ENCODE measurements at places on chromosomes 11 and 22.
A peak's percentile ranks its signal among the peaks of the same experiment; 100 is the strongest.

- no peak for DNase-seq
Observed at GRCh38 chr11:8722809-8723208, 40.2 kb downstream of the RPL27A start.

GRCh38 chr11:44529895-44530412 is 35.5 kb upstream of the CD82 start:
- no peak for DNase-seq

- peak; percentile 33 for DNase-seq
Observed at GRCh38 chr11:67054346-67054835, 2.3 kb upstream of the RHOD start.

GRCh38 chr11:95764267-95764898 is 25.2 kb downstream of the FAM76B start:
- DNase-seq = peak; percentile 17

GRCh38 chr11:70212227-70212811 is 9.2 kb downstream of the FADD start:
- DNase-seq = no peak

DNA sequence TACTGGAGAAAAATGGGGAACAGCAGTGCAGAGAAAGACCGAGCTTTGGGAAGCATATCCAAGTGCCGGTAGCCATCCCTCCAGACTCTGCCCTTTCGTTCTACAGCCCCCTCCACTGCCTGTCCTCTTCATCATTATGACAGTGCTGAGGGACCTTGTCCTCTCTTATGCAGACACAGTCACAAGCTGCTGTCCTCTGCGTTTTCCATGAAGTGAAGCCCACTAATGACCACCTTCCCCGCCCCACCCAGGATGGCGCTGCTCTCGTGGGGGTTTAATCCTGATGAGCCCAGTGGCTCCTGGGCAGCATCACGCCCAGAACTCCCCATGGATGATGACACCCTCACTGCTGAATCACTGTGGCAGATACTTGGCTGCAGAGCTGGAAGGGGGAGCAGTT is 157.7 kb downstream of the PKNOX2 start:
- no peak for DNase-seq

- DNase-seq = no peak
Observed at GRCh38 chr11:116762132-116762531, 10.7 kb downstream of the BUD13 start.

GRCh38 chr11:46242952-46243795 is 34.3 kb upstream of the CREB3L1 start:
- peak; percentile 91 for DNase-seq

DNA sequence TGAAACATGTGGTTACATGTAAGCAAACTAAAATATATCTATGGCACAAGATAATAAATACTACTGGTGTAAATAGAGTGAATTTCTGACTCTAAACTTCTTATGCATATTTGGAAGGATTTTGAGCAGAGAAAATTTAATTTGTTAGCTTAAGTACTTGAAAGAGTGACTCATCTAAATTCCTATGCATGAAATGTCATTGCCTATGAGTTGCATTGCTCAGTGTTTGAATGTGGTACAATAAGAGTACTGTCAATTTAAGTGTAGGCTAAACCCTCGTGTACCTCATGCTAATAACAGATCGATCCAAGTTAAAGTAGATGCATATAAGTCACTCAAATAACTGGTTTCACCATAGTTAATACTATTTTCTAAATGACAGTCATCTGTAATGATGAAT is 5.3 kb upstream of the CARD18 start:
- peak; percentile 40 for DNase-seq

- DNase-seq = no peak
Observed at GRCh38 chr22:28443526-28443876, 236.1 kb downstream of the TTC28 start.

- no peak for DNase-seq
Observed at GRCh38 chr22:22449819-22450218, 58.7 kb downstream of the ZNF280B start.

DNA sequence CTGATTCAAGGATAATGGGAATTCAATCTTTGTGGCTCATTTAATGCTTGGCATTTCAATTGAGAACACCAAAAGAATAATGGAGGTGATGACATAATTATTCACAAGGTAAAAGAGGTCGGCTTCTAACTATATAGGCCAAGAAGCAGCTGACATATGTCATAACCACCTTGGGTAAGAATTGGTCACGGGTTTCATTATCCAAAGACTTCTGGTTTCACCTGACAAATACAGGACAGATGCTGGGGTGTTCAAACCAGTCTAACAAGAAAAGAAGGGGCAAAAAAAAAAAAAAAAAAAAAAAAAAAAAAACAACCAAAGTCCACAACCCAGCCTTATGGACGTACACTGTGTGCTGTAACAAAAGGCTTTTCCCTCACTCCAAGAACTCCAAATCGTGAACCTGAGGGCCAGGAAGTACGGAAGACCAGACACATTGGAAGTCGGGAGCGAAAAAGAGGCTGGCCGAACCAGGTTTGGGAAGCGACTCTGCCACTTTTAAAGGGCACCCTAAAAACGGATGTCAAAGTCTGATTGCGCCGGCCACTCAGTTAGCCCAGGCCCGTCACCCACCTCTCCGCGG is 385 bp downstream of the HARBI1 start:
- DNase-seq = no peak

- DNase-seq = no peak
Observed at GRCh38 chr22:49660794-49661781, 166.6 kb downstream of the BRD1 start.

DNA sequence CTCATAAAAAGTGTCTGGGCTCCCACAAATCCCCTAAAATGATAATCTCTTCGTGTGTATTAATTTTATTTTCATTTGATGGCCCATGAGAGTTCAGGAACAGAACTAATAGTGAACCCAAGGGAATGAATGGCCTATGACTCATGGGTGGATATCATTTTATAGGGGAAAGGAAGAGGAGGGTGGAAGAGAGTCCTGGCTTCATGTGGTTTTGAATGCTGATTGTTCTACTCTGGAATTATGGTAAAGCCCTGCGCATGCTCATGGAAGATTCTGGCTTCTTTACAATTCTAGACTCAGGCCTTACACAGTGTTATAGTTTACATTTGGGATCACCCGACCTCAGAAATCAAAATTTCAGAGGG is 35.2 kb downstream of the MAML2 start:
- peak; percentile 81 for DNase-seq

- DNase-seq = no peak
Observed at GRCh38 chr11:24585192-24585591, 88.3 kb downstream of the LUZP2 start.

DNA sequence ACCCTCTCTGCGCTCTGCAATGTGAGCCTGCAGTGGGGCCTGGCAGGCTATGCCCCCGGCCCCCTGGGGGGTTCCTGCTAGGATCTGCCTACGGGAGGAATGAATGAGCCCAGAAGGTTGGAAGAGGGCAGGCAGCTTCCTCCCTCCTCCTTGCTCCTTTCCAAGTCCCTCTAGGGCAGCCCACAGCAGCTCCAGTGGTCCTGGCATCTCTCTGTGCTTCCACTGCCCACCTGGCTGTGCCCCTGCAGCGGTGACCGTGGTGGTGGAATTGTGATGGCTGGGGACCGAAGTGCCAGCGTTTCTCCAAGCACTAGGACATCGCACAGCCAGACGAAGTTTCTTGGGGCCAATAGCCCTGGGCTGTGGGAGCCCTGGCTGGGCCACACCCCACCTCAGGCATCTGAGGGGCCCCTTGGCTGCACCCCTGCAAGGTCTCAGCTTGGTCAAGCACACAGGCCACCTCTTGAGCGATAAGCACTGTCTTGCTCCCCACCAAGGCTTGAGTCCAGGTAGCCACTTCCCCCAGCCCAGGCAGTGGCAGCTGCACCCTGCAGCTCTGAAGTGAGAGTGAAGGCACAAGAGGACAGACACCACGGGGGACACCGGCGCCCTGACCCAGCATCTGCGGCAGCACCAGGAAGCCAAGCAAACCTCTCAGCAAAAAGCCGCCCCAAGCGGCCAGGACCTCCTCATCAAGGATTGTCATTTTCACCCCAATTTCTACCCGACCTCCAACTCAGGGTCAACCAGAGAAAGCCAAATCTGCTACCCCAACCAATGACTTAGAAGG is 346.3 kb downstream of the CTTN start:
- no peak for DNase-seq

DNA sequence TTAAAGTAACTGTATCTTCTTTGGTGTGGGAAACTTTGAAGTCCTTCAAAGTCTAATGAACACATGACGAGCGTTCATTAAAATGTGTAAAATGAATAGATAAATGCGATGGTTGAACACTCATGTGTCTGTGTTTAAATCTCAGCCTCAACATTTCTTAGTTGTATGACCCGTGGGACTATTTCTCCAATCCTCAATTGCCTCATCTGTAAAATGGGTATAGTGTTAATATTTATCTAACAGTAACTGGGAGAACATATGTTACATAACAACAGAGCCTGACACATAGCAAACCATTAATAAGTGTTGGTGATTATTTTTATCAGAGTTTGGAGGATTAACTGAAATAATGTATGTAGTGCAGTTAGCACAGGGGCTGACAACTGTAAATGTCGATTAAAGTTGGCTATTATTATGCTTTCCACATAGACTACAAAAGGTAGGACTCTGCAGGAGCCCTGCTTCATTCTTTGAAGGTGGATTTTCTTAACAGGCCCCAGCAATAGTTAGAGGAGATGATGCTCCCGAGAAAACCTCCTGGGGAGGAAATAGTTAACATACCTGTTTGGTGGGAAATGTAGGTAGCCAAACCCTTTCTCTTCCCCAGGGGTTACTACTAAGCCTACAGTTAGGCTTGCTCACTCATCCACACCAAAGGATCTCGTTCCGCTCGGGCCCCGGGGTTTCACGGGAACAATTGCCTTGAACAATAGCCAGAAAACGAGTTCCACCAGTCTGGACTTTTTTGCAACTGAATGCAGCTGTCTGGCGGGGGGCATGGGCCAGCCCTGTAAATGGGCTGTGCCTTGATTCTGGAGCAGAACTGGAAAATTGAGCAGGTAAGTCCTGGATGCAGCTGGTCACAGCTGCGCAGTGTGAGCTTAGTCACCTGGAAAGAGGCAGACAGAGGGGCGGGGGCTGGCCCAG is 133.4 kb downstream of the DBX1 start:
- DNase-seq = no peak

- peak; percentile 83 for DNase-seq
Observed at GRCh38 chr11:114321621-114322257, 25.5 kb downstream of the NNMT start.

DNA sequence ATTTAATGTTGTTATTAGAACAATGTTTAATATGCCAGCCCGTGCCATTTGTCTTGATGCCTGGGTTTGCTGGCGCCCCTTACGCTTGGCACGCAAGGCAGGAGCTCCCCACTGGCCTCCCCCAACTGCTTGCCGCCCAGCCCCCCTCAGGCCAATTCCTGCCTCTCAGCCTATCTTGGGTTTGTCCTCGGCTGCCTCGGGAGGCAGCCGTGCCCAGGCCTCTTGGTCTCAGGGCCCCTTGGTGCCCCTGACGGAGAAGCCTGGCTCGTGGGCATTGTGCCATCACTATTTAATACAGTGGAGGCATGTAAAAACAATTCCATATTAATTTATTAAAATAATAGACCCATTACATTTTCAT is 119.8 kb downstream of the KCNQ1OT1 start:
- DNase-seq = no peak

- DNase-seq = no peak
Observed at GRCh38 chr11:81303038-81303664, 1430.5 kb downstream of the FAM181B start.

- no peak for DNase-seq
Observed at GRCh38 chr11:123034597-123034996, 27.3 kb downstream of the HSPA8 start.

GRCh38 chr11:64650923-64651523 is 60.0 kb downstream of the SLC22A12 start:
- no peak for DNase-seq

DNA sequence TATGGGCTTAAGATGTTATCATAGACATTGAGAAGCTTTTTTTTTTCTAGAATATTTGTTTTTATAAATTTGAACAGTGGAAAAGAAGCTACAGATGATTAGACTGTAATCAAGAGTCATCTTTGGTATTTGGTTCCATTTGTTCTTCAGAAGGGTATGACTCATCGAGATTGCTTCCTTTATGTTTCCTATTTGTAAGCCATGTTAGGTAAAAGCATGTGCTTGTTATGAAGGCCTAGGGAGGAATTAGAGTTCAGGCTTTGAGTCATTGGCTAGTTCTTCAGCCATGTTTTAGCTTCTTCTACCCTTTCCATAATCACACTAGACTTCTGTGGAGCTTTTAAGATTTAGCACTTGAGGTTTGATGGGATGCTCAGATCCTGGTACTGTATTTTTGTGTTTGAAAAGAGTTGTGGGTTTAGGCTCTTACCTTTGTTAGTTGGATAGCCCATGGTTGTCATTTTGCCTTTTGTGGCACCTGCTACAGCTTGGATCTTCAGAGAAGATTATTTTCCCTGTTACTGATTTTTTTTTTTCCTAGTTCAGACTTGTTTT is 44.3 kb downstream of the POLD3 start:
- peak; percentile 77 for DNase-seq

All from skeletal muscle cell (primary cell).